ENCODE measurements at places on chromosomes 2 and 18.

DNA sequence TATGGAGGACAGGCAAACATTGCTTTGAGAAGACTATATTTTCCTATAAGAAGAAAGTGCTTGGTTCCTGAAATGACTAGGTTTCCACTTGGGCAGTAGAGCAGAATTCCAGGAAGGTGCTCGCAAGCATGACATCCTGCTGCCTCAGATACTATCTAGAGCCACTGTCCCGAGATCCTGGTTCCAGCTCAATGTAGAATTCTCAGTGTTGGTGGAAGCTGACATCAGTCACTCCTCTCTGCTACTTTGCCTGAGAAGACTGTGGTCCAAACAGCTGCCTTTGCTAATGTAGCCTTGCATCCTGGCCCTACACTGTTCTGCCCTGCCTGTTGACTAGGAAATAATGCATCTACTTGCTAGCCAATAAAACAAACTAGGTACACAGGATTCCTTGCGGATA is 50.0 kb upstream of the ITGA6 start:
- no peak for DNase-seq

DNA sequence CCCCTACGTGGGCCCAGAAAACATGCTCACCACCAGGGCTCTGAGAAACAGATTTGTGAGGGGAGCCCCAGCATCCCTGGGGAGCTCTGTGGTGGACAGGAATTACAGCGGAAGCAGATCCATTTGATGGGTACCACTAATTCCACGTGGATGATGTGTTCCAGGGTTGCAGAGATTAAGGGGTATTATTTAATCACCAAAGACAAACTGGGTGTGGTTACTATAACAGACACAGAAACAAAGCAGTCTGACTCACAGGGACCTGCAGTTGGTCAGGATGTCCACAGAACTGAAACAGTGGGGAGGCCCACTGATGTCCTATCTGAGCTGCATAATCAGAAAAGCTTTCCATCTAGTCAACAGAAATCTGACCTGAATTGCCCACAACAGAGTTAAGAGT is 65.8 kb downstream of the PSMG2 start:
- no peak for DNase-seq

- DNase-seq = no peak
These were observed 60.5 kb downstream of the G6PC2 start for GRCh38 chr2:168961450-168962229.

GRCh38 chr2:83459456-83459855 is 999.6 kb downstream of the SUCLG1 start:
- no peak for DNase-seq

DNA sequence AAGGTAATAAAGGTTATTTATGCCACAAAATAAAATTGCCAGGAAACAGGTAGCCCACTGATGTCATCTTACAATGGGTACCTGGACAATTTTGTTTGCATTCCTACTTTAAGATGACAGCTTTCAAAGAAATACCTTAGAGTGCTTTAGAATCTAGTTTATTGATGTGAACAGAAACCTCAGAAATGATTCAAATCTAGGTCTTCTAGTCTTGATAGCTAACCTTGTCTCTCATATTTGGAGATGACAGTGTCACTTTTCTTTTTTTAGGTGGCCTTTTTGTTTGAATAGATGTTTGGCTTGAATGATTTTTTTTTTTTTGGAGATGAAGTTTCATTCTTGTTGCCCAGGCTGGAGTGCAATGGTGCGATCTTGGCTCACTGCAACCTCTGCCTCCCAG is 69.1 kb downstream of the PIK3C3 start:
- DNase-seq = no peak

DNA sequence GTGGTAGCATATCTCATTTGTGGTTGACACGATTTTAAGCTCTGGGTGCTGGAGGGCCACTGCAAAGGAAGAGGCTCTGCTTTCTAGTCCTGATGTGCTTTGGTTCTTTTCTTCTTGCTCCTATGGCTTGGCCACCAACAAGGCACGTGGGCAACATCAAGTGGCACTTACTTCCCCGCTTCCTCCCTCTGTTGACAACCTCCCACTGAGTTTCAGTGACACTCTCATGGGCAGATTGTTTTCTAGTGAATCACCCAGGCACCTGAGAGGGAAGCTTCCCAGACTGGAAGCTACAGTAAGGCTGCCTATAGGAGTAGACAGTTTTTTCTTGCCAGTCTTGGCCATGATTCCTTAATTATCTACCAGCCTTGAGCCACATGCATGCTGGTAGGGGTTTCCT is 89.0 kb downstream of the NBAS start:
- no peak for DNase-seq

GRCh38 chr18:61955644-61956043 is 62.8 kb upstream of the RNF152 start:
- DNase-seq = no peak
